Endothelial cell of umbilical vein (primary cell): ENCODE measurements at places on chromosomes 13 and 19. TPM values are rescaled to one million over a fixed set of nuclear protein-coding genes. Genes with fewer than 3 reads are reported as not detected.

- no peaks in the 10 kb centered on the region for H3K27me3 ChIP-seq
- no peaks in the 10 kb centered on the region for H3K4me1 ChIP-seq
- DNase-seq: no peak
- no peaks in the 10 kb centered on the region for H3K36me3 ChIP-seq
- H3K27ac ChIP-seq: no peak overlapping the region
These were observed 218.5 kb downstream of the ZNF536 start for GRCh38 chr19:30590596-30591229.

DNA sequence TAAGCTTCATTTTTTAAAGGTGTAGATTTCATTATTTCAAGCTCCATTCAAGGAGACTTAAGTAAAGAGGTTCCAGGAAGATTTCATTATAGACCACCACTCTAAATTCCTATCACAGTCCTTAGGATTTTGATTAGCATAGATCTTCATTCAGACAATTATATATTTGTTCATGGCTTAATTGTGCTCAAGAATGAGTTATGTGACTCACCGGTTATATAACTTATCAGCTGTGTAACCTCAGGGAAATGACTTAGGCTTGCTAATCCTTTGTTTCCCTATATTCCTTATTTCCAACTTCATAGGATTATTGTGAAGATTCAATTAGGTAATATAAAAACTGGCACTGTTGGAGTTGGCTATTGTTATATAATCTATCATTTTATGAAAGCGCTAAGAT is 632.8 kb upstream of the SPRY2 start:
- DNase-seq: peak; percentile 58
- no peaks in the 10 kb centered on the region for H3K36me3 ChIP-seq

- H3K27ac ChIP-seq: no peak overlapping the region
- H3K4me1 ChIP-seq: peaks cover 39% of the 10 kb centered on the region
- H3K4me3 ChIP-seq: no peak overlapping the region
- peak; percentile 59 for DNase-seq
- no peaks in the 10 kb centered on the region for H3K27me3 ChIP-seq
These were observed 2.1 kb upstream of the PLVAP start for GRCh38 chr19:17379221-17379631.

- H3K4me1 ChIP-seq: no peaks in the 10 kb centered on the region
- H3K36me3 ChIP-seq: no peaks in the 10 kb centered on the region
- no peak overlapping the region for H3K4me3 ChIP-seq
- DNase-seq: no peak
- H3K27me3 ChIP-seq: peaks cover 15% of the 10 kb centered on the region
These were observed 88.4 kb upstream of the TM9SF2 start for GRCh38 chr13:99412856-99413255.

DNA sequence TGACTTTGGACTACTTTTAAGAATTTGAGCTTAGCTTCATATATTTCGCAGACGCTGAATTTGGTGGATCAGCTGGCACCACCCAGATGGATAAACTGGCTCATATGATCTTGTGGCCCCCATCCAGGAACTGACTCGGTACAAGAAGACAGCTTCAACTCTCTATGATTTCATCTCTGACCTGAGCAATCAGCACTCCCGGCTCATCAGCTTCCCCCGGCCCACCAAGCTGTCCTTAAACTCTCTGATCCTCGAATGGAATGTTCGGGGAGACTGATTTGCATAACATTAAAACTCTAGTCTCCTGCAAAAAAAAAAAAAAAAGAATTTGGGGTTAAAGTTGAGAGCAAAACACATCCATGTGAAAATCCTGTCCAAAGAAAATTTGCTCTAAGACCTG is 71.4 kb upstream of the IRS2 start:
- H3K27me3 ChIP-seq: no peaks in the 10 kb centered on the region
- no peak for DNase-seq
- H3K36me3 ChIP-seq: no peaks in the 10 kb centered on the region
- no peaks in the 10 kb centered on the region for H3K4me1 ChIP-seq
- H3K4me3 ChIP-seq: no peak overlapping the region

DNA sequence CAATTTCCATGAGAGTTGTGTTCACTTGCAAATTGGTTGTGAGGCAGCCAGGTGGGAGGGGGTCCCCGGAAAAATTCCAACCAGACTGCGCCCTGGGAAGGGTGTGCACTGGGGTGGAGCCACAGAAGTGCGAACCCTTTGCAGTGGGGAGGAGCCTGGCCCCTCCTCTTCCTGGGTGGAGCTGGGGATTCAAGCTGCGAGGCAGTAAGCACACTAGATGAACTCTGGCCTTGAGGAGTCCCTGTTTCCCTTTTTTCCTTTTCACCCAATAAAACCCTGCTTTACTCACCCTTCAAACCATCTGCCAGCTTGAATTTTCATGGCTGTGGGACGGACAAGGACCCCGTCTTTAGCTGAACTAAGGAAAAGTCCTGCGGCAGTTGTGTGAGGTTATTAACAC is 31.0 kb upstream of the MBNL2 start:
- no peak overlapping the region for H3K4me3 ChIP-seq
- no peaks in the 10 kb centered on the region for H3K36me3 ChIP-seq
- H3K27ac ChIP-seq: no peak overlapping the region
- peaks cover under 1% of the 10 kb centered on the region for H3K27me3 ChIP-seq

- no peak overlapping the region for H3K4me3 ChIP-seq
- DNase-seq: no peak
- H3K4me1 ChIP-seq: no peaks in the 10 kb centered on the region
- H3K36me3 ChIP-seq: no peaks in the 10 kb centered on the region
- H3K27ac ChIP-seq: no peak overlapping the region
- no peaks in the 10 kb centered on the region for H3K27me3 ChIP-seq
These were observed 64.6 kb downstream of the GGACT start for GRCh38 chr13:100523981-100524386.

GRCh38 chr19:2243274-2244124 is 5.6 kb upstream of the AMH start:
- H3K4me1 ChIP-seq: peaks cover 35% of the 10 kb centered on the region
- H3K36me3 ChIP-seq: peaks cover 25% of the 10 kb centered on the region
- H3K4me3 ChIP-seq: no peak overlapping the region
- no peaks in the 10 kb centered on the region for H3K27me3 ChIP-seq
- no peak overlapping the region for H3K27ac ChIP-seq

DNA sequence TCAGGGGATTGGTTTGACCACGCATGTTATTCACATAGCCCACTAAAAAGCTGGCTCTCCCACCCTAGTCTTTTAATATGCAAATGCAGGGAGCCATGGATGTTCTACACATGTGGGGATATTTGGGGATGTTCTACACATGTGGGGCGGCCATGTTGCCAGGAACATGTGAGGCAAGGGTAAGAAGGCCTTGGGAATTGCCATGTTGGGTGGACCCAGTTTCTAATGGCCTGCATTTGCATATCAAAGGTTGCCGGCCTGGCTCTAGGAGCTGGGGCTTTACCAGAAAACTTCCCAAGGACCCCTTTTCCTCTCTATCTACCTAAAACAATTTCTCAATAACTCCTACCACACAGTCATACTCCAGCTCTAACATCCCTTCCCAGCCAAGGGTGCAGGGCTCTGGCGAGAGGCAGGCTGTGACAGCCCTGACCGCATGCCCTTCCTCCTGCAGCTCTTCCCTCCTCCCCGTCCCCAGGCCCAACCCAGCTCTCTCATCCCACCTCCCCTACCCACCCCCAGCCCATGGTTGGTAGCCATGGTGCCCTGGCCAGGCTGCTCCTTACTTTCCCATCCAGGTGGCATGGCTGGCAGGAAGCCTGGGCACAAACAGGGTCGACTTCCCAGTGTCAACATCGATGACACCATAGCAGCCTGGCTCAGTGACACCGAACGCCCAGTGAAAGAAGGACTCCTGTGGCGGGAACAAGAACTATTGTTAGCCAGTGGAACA is 11.0 kb downstream of the PEPD start:
- H3K27me3 ChIP-seq: no peaks in the 10 kb centered on the region
- peaks cover 10% of the 10 kb centered on the region for H3K4me1 ChIP-seq
- H3K4me3 ChIP-seq: no peak overlapping the region
- no peak overlapping the region for H3K27ac ChIP-seq

- no peak overlapping the region for H3K4me3 ChIP-seq
- H3K27me3 ChIP-seq: no peaks in the 10 kb centered on the region
- H3K4me1 ChIP-seq: no peaks in the 10 kb centered on the region
- no peak overlapping the region for H3K27ac ChIP-seq
- H3K36me3 ChIP-seq: no peaks in the 10 kb centered on the region
These were observed 323.8 kb downstream of the LMO7 start for GRCh38 chr13:75959861-75960481.

DNA sequence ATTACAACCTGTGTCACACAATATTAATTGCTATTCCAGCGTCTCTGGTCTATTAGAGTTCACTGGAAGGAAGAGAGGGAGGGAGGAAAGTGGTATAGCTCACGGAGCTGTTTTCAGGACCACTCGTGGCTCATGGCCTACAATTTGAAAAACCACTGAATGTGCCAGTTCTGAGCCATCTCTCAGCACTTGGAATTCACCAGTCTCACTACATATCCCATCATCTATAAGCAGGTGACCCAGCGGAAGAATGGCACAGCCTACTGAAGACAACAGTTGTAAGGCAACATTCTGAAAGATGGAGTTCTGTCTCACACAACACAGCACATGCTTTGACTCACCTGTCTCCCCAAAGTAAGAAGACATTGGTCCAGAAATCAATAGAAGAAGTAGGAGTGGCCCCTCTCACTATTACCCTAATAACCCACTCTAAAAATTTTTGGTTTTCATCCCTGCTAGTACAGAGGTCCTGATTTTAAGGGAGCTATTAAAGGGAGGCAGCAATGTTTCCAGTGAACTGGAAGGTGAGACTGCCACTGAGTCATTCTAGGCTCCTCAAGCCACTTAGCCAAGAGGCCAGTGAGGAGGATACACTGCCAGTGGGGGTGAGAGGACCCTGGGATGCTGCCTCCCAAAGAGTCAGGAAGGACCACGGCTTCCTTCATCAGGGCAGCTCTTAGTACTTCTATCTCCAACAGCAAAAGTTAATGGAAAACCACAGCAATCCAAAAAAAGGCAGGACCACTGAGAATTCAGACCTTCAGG is 50.0 kb upstream of the DOCK9 start:
- H3K4me3 ChIP-seq: no peak overlapping the region
- H3K4me1 ChIP-seq: peaks cover 30% of the 10 kb centered on the region
- no peaks in the 10 kb centered on the region for H3K27me3 ChIP-seq
- no peak for DNase-seq

DNA sequence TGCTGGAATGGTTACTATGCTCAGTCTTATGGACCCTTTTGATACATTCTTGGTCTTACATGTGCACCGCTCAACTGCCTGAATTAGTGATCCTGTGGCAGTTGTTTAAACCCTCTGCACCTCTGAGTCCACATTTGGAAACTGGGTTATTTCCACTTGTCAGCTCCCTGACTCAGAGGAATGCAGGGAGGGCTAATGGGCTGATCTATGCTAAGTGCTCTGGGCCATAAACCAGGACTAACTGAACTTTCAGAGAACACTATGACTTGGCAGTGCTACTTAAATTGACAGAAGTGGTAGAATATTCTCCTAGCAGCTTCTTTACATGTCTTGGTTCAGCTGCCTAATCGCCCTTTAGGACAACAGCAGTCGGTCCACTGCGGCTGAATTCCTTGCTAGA is 26.8 kb upstream of the MED4 start:
- peaks cover 10% of the 10 kb centered on the region for H3K27me3 ChIP-seq
- peaks cover 11% of the 10 kb centered on the region for H3K4me1 ChIP-seq
- no peaks in the 10 kb centered on the region for H3K36me3 ChIP-seq
- H3K4me3 ChIP-seq: no peak overlapping the region
- H3K27ac ChIP-seq: no peak overlapping the region

DNA sequence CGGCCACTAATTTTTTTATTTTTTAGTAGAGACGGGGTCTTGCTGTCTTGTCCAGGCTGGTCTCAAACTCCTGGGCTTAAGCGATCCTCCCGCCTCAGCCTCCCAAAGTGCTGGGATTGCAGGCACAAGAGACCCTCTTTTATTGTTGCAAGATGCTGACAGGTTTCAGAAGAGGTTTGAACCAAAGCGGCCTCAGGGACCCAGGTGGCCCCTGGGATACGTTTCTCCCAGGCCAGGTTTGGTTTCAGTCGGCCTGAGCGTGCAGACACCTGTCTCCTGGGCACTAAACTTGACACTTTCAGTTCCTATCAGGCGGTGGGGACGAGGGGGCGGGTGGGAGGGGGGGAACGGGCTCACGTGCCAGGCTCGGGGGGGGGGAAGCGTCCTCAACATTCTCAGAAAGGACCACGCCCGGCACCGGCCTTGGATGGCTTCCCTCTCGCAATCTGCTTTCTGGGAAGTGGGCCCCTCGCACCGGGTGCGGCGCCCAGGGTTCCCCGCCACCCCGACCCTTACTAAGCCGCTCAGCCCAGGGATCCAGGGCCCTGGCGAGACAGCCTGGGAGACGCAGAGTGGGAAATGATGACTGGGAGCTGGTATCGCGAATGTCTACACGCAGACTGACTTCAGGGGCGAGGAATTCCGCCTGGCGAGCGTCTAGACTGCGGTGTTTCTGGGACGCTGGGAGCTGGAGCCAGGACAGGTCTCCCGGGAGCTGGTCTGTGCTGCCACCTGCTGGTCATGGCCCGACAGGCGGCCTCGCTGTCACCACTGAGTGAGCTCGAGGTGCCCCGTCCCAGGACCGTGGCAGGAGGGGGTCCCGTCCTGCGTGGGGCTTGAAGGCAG is 91.6 kb downstream of the GNG7 start:
- no peaks in the 10 kb centered on the region for H3K27me3 ChIP-seq
- H3K4me1 ChIP-seq: peaks cover under 1% of the 10 kb centered on the region
- H3K27ac ChIP-seq: peak overlapping the region; percentile 62
- peak; percentile 85 for DNase-seq
- H3K4me3 ChIP-seq: no peak overlapping the region

GRCh38 chr13:65149687-65150086 is 2080.4 kb downstream of the PCDH9 start:
- no peak for DNase-seq
- no peaks in the 10 kb centered on the region for H3K4me1 ChIP-seq
- no peaks in the 10 kb centered on the region for H3K36me3 ChIP-seq
- H3K27me3 ChIP-seq: no peaks in the 10 kb centered on the region

- no peak overlapping the region for H3K4me3 ChIP-seq
- H3K36me3 ChIP-seq: peaks cover 56% of the 10 kb centered on the region
- no peak for DNase-seq
- no peaks in the 10 kb centered on the region for H3K27me3 ChIP-seq
- peaks cover 6% of the 10 kb centered on the region for H3K4me1 ChIP-seq
These were observed 5.0 kb downstream of the RBM42 start for GRCh38 chr19:35633727-35634440.

GRCh38 chr13:51849145-51850101 is 4.4 kb upstream of the TMEM272 start:
- no peaks in the 10 kb centered on the region for H3K36me3 ChIP-seq
- H3K4me3 ChIP-seq: no peak overlapping the region
- H3K27ac ChIP-seq: no peak overlapping the region
- peaks cover 6% of the 10 kb centered on the region for H3K27me3 ChIP-seq
- peaks cover 9% of the 10 kb centered on the region for H3K4me1 ChIP-seq

GRCh38 chr19:43682824-43683661 is 13.1 kb upstream of the PLAUR start:
- H3K36me3 ChIP-seq: no peaks in the 10 kb centered on the region
- no peaks in the 10 kb centered on the region for H3K27me3 ChIP-seq
- no peak overlapping the region for H3K27ac ChIP-seq
- no peaks in the 10 kb centered on the region for H3K4me1 ChIP-seq

GRCh38 chr13:109383683-109384082 is 402.7 kb downstream of the IRS2 start:
- no peaks in the 10 kb centered on the region for H3K27me3 ChIP-seq
- no peaks in the 10 kb centered on the region for H3K36me3 ChIP-seq
- H3K4me3 ChIP-seq: no peak overlapping the region
- DNase-seq: peak; percentile 4
- H3K27ac ChIP-seq: no peak overlapping the region

Gene CILP2
- total RNA-seq: not detected in 2 replicates

Gene ZNF235
- total RNA-seq: 5.2 TPM in 2 replicates

Gene PDE4C
- 0.76 and 0.97 TPM in 2 replicates for total RNA-seq

Gene CFAP97D2
- total RNA-seq: not detected in 2 replicates

Gene ADGRE2
- not detected in 2 replicates for total RNA-seq

Gene KLK11
- not detected in 2 replicates for total RNA-seq

Gene CGB1
- not detected in 2 replicates for total RNA-seq

Gene CYP2A6
- total RNA-seq: not detected in 2 replicates

Gene AMH
- total RNA-seq: 7.5 and 9.6 TPM in 2 replicates

Gene S1PR4
- 1.7 and 2.2 TPM in 2 replicates for total RNA-seq
